EH (cell line): ENCODE measurements at places on chromosomes 5 and 9.

GRCh38 chr9:104858846-104859245 is 69.1 kb downstream of the ABCA1 start:
- peak; percentile 90 for DNase-seq

DNA sequence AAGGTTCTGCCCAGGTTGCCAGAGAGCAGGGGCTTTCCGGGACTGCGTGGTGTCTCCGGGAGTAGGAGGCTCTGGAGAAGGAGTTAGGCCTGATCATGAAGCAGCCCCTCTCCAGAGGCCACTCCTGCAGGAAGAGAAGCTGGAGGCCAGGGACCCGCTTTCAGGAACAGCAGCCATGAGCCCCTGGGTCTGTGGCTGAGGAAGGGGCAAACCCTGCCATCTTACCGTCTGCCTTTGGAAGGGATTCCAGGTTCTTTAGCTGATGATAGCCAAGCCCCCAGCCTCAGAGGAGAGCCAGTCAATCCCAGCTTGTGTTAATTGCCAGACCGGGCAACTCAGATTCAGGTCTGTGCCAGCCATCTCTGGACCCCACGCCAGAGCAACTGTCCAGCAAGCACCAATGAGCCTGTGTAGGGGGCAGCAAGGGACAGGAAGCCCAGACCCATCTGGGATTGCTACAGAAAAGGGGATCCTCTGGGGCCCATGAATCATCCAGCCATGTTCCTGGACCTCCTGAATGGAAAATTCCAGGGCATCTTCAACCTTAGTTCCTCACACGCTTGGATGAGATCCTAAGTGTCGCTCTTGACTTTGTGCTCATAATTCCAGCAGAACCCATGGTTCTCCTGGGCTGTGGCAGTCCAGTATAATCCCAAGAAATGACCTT is 42.7 kb upstream of the MVB12B start:
- DNase-seq: no peak

GRCh38 chr9:70535546-70536323 is 121.3 kb upstream of the KLF9 start:
- no peak for DNase-seq

- no peak for DNase-seq
Measured at GRCh38 chr9:133906932-133907910, 84.9 kb downstream of the VAV2 start.

DNA sequence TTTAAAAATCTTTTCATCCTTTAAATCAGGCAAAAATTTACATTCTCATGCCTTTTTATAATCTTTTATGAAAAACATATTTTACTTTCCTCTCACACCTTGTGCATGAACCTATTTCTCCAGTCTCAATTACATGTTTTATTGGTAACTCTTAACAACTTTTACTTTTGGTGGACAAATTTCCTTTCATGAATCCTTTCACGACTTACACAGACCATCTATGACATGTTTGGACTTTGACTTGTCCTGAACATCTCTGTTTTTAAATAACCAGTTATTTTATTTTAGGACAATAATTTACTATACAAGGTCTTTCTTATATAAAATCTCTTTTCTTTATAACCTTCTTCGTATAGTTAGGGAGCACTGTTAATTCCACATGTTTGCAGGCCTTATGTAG is 26.5 kb upstream of the MTMR12 start:
- DNase-seq: no peak

- DNase-seq: no peak
Measured at GRCh38 chr9:134125413-134126095, 10.3 kb upstream of the WDR5 start.

- DNase-seq: no peak
Measured at GRCh38 chr9:26129217-26129616, 451.0 kb upstream of the TUSC1 start.

- DNase-seq: no peak
Measured at GRCh38 chr5:179287071-179287470, 58.2 kb downstream of the ADAMTS2 start.

DNA sequence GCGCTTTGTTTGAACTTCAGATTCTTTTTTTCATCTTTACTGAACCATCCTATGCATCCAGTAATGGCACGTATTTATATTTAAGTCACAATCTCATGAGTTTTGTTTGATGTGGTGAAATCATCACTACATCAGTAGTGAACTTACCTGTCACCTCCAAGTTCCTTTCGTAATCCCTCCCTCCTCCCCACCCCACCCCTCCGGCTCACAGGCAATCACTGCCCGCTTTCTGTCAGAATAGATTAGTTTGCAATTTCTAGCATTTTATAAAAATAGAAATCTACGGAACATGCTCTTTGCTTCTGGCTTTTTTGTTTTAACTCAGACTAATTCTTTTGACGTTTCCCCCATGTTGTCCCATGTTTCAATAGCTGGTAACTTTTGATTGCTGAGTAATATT is 305.4 kb upstream of the IRX4 start:
- no peak for DNase-seq

DNA sequence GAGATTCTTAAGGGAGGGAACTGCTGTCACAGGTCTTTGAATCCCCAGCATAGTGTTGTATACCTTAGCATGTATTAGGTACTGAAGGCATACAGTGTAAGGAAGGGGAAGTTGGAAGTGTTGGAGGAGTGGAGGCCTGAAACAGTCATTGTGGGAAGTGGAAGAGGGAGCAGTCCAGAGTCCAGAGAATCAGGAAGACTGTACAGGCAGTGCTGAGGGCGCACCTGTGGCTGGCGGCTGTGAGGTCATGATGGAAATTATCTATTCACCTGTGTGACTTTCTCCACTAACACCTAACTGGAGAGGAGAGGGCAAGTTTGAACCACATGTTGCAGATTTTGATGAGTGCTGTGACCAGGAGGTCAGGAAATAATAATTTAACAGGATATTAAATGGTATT is 119.7 kb upstream of the NIPBL start:
- DNase-seq: no peak

GRCh38 chr9:129199044-129199435 is 21.0 kb upstream of the IER5L start:
- no peak for DNase-seq

DNA sequence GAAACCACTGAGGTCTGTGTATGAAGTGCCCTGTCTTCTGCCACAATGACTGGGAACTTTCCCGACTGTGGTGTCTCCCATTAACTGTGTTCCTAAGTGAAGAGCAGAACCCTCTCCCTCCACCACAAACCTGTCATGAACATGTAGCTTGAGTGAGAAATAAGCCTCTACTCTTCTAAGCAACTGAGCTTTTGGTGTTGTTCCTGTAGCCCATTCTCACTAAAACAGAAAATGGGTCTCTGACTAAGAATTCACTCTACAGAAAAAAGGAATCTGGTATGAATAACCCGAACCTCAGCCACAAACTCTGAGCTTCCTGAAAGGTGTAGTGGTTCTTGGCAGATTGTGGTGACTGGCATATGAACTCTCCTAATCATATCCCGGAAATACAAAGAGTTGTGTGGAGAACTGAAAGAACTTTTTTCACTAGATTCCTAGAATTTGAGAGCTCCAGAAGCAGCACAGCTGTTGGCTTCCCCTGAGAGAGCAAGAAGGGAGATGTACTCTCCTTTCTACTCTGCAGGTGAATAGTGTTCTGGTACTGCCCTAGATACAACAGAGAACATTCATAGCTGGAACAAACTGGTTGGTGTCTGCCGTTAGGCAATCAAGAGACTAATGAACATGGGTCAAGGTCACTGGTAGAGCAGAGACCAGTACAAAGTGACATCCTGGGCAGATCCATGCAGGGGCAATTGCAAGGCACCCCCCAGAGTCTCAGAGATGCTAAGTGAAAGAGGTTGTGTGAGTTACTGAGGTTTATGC is 283.8 kb downstream of the PDE4D start:
- no peak for DNase-seq

DNA sequence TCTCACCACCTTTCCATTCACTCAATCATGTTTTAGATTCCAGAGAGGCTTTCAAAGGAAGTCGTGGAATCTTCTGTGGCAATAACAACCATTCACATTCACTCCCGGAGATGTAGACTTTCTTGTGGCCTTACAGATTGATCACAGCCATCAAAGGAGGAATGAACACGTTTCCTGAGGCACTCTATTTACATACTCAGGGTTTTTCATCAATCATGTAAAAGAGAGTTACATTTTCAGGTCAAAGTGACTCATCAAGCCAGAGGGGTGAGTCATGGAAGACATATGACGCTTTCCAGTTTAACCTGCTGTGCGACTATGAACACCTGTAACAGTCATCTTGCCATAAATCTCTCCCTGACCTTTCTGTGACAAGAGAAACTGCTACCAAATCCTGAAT is 39.3 kb upstream of the RAD23B start:
- DNase-seq: peak; percentile 66

GRCh38 chr9:135138078-135138855 is 50.8 kb downstream of the OLFM1 start:
- DNase-seq: no peak

DNA sequence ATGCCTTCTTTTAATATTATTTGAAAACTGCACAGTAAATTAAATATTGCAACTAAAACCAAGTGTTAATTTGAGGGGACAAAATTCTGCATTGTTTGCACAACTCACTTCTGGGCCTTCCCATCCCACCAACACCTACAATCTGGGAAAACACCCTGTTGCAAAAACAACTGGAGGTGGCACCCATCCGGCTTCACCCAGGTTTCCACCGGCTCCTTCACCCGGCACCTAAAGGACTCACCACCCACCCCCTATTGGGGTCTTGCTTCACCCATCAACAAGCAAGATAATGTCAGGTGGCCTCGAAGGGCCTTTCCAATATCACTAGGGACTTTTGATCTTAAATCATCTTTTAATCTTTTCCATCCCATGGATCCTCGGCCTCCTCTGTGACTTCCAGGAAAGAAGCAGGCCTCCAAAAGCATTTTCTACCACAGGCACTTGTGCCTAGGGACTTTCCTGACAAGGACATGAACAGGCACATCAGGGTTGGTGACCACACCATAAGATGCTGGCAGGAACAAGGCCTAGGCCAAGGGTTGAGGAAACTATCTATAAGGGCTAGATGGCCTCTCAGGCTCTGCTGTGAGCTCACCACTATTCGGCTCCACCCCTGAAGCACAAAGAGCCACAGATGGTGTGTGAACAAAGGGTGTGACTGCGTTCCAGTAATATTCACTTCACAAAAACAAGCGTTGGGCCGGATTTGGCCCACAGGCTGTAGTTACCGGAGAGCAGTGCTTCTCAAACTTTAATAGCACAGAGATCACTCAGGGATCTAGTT is 205.1 kb downstream of the AUH start:
- DNase-seq: no peak

- no peak for DNase-seq
Measured at GRCh38 chr5:37002176-37002751, 125.7 kb downstream of the NIPBL start.

GRCh38 chr5:61575103-61575502 is 243.0 kb downstream of the ZSWIM6 start:
- peak; percentile 90 for DNase-seq

DNA sequence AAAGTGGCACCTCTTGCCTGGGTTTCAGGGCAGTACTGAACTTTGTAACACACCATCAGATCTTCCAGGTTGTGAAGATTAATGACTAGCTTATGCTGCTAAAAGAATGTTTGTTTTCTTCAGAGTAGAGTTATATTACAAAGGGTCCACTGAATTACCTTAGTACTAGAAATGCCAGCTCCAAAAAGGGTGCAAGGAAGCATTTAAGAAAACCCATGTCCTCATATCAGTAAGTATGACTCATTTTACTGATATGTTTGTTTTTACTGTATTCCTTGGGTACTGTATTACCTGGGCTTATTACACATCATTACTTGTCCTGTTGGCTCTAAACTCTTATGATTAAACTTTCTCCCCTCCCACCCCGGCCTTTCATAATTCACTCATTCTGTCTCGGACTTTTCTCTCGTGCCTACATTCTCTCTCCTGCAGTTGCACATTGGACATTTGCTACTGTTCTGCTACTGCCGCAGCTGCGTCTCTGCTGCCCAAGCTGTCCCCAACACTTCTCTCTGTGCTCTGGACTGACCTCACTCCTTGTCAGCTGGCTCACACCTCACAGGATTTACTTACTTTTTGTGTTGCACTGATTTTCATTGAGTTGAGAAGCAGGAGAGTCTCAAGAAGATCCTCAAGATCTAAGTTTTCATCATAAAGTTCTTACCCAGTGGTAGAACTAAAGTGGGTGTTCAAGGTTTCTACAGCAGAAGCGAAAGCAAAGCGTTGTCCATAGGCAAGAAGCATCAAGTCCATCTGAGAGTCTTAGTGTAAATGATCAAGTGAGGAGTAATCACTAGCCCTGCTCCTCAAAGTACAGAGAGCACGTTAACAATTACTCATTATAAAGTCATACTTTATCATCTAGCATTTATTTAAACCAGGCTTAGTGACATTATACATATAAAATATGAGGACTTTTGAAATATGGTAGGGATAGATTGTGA is 53.2 kb upstream of the C9orf72 start:
- no peak for DNase-seq

DNA sequence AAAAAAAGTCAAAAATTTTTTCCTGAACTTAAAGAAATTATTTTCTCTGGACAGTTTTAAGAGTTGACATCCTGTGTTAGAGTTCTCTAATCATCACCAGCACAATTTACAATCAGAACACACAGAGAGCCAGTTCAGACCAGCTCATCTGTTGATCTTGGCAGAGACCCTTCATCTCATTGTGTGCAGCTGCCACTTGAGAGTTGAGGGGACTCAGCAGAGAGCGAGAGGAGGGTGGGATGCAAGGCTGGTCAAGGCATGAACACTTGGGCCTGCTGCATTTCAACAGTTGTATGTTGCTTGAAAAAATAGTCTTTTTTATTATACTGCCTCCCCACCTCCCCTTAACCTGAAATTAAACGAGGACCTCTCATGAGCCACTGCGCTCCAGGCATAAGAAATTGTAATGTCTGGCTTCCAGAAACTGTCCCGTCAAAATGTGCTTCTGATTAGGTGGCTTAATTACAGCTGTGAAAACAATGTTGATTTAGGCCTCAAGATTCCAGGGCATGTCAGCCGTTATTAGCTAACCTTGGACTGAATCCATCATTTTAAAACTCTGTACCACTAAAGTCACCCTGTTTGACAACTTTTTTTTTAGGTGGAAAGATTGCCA is 383.6 kb downstream of the CCDC171 start:
- DNase-seq: peak; percentile 88

- DNase-seq: peak; percentile 43
Measured at GRCh38 chr5:150505041-150505511, 2.9 kb upstream of the NDST1 start.

- DNase-seq: no peak
Measured at GRCh38 chr5:179606071-179606909, 17.2 kb downstream of the HNRNPH1 start.

DNA sequence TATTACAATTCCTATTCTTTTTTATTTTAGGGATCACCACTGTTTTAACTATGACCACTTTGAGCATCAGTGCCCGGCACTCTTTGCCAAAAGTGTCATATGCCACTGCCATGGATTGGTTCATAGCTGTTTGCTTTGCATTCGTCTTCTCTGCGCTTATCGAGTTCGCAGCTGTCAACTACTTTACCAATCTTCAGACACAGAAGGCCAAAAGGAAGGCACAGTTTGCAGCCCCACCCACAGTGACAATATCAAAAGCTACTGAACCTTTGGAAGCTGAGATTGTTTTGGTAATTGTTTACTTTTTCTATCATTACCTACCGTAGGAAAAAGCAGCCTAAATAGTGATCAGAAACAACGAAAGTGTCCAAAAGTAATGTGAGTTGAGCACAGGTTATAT is 6.4 kb downstream of the GABRA6 start:
- DNase-seq: no peak

- no peak for DNase-seq
Measured at GRCh38 chr5:79931866-79932265, 59.2 kb downstream of the MTX3 start.

- no peak for DNase-seq
Measured at GRCh38 chr5:10856071-10856470, 95.0 kb upstream of the DAP start.
